Muscle of arm (tissue), 14 donors: ENCODE measurements at places on chromosomes 4 and X. TPM values are rescaled to one million over a fixed set of nuclear protein-coding genes. Genes with fewer than 3 reads are reported as not detected.

- DNase-seq: no peak
Measured at GRCh38 chr4:141759796-141760425, 123.5 kb downstream of the IL15 start.

DNA sequence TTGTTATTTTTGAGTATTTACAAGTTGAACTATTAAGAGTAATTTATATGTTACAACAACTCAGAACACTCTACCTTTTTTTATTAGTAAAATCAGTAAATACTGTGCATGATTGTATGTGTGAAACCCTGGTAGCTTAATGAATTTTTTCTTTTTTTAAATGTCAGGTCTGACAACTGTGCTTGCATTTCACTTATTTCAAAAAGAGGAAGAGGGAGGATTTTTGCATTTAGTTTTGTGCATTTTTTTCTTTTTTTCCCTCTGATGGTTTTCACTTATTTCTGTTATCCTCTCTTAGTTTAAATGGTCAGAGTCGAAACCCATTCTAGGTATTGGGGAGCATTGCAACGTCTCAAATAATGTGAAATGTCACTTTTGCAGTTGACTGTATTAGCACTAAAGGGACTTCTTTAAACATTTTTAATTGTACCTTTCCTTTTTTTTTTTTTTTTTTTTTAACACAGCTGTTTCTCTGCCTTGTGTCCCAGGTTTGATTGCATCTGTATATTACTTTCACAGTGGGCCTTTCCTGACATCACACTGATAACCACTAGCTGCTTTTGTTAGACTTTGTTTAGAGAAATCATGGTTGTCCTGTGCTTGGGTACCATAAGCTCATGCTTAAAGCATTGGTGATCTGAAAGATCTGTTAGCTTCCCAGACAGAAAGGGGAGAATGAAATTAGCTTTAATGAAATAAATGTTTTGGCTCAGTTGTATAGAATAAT is 28.5 kb downstream of the MOB1B start:
- DNase-seq: no peak

Gene CDKL2
- polyA plus RNA-seq: not detected

GRCh38 chr4:8035371-8035780 is 95.7 kb upstream of the AFAP1 start:
- no peak for DNase-seq

Gene RAB39B
- 0.55 TPM for polyA plus RNA-seq
